RKO (cell line): ENCODE measurements at places on chromosomes 12 and 14.

DNA sequence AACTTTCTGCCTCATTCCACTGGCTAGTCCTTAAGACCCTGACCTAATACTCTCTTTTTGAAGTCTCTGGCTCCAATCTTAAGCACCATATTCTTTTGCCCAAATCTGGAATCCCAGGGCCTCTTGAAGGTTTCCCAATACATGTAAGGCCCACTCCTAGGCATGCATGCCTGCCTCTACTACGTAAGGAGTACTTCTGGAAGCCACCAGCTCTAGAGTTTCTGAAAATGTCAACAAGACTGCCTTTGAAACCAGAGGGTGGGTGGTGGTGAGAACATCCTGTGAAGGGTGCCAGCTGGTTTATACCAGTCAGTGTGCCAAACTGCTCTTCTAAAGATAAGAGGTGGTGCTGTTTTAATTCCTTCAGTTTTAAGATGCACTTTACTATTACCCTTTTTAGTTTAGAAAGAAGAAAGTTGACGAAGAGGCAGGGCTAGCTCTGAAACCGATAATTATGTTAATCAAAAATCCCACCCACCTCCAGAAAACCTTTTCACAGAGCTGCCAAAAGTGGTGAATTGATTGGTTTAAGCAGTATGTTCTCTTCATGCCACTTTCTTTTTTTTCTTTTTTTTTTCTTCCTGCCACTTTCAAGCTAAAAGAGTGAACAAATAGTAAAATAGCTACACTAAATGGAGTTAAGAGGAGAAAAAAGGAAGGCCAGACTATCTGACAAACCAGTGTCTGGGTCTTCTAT is 8.7 kb upstream of the WDR89 start:
- DNase-seq = no peak

DNA sequence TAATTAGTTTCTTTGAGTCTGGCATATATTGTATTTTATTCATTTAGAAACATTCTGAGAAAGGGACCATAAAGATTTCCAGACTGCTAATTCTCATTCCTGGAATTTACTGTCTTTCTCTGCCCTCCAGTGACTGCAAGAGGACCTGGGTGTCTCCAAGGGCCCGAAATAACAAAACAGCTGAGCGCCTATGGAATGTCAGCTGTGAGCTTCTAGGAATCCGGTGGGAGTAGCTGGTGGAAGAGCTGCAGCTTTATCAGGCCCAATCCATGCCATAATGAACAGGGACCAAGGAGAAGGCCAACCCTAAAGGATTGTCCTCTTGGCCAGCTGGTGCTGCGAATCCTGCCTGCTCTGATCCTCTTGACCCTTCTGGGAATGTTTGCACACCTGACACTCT is 31.9 kb downstream of the RDH12 start:
- DNase-seq = no peak

GRCh38 chr12:12453635-12454034 is 96.8 kb downstream of the BORCS5 start:
- DNase-seq = no peak

GRCh38 chr12:24888813-24889212 is 60.1 kb downstream of the BCAT1 start:
- no peak for DNase-seq

DNA sequence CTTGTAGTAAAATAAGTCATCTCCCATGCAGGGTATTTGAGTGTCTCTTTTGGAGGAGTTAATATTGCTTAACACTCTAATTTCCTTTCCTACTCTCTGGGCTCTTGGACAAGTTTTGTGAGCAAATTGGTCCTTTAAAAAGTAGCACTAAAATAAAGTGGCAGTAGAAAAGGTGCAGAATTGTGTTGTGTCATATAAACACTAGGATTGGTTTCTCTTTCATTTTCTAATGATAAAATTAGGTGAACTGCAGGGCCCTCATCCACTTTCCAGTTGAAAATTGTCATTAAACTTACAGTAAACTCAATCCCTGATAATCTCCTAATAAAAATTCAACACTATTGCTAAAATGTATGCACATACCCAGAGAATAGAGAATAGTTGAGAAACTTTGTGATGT is 42.6 kb upstream of the REP15 start:
- DNase-seq = no peak

- DNase-seq = no peak
Observed at GRCh38 chr14:63712123-63712522, 15.7 kb downstream of the SGPP1 start.

DNA sequence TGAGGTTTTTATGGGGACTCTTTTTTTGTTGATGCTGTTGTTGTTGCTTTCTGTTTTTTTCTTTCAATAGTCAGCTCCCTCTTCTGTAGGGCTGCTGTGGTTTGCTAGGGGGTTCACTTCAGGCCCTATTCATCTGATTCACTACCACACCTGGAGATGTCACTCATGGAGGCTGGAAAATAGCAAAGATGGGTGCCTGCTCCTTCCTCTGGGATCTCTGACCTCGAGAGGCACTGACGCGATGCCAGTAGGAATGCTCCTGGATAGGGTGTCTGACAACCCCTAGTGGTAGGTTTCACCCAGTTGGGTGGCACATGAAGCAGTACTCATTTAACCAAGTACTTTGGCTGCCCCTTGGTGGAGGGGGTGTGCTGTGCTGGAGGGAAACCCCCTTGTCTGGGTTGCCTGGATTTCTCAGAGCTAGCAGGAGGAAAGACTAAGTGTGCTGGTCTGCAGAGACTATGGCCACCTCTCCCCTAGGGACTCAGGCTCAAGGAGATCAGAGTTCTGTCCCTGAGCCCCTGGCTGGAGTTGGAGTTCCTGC is 745.5 kb downstream of the TMTC2 start:
- no peak for DNase-seq

DNA sequence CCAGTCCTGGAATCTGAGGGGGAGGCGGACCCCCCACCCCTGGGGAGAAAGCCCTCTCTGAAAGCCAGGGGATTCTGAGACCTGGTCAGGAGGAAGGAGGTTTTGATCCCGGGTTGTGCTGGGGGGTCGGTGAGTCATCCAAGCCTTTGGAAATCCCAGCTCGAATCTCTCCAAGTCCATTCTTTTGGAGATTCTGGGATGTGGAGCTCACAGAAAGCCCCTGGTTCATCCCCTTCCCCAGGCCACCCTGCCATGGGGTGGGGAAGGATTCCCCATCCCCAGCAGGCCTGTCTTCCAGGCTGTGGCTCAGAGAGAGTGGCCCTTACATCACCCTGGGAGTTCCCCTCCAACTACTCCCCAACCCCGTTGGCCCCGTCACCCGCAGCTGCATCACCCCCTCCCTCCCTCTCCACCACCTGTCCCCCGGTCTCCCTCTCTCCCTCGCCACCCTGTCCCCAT is 14.3 kb downstream of the EXOC3L4 start:
- no peak for DNase-seq

GRCh38 chr12:106871477-106871876 is 84.2 kb upstream of the TMEM263 start:
- DNase-seq = peak; percentile 47

GRCh38 chr12:48980389-48980952 is 2.3 kb downstream of the WNT1 start:
- no peak for DNase-seq

DNA sequence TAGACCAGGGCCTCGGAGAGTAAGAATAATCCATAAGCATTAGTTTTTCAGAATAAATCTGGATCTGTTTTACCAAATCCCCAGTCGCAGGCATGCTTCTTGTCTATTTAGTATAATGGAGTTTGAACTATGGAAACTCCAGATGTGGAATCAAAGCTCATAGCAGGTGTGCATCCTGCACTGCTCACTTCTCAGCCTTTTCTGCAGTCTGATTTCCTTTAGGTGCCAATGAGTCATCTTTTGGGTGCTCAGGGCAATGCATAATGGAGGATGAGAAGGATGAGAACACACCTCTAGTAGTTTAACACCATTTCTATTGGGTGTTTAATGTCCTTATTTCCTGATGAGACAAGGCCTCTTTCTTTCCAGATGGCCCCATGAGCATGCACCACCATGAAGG is 961.2 kb downstream of the TMEM121 start:
- no peak for DNase-seq

DNA sequence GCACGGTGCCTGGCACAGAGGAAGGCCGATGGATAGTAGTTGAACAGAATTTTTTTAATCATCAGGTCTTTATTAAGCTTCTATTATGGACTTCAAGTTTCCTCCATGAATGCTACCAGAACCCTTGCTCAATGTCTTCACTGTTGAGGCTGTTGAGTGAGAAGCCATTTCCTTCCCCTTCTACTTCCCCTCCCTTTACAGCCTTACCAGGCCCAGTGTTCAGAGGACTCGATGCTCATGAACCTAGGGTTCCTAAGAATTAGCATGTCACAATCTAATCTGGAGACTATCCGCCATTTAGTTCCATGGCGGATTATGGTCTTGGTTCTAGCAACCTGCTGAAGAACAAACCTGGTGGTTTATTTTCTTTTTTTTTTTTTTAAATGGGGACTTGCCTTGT is 17.7 kb downstream of the ETV6 start:
- DNase-seq = no peak

DNA sequence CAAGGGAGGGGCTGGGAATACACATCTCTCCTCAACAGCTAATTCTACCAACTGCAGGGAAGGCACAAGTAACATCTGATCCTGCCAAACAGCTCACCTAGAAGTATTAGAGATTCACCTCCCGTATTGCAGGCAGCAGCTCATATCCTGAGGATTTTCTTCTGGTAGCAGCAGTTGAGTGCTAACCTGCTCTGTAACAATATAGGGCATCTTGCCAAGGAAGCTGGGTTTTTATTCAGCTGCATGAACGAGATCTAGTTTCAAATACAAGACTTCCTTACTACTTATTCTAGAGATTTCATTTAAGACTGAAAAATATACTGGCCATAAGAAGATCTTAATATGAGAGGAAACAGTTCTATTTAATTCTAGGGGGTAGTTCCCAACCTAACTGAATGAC is 261.4 kb upstream of the USP15 start:
- DNase-seq = no peak

DNA sequence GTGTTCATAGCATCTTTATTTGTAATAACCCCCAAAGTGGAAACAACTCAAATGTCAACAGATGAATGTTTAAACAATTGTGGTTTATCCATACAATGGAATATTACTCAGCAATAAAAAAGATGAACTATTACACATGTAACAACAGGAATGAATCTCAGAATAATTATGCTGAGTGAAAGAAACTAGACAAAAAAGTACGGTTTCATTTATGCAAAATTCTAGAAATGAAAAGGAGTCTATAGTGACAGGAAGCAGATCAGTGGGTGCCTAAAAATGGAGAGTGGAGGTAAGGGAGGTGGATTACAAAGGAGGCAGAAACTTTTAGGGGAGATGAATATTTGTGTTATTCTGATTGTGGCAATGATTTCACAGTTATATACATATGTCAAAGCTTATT is 4.8 kb downstream of the PRKCH start:
- no peak for DNase-seq

DNA sequence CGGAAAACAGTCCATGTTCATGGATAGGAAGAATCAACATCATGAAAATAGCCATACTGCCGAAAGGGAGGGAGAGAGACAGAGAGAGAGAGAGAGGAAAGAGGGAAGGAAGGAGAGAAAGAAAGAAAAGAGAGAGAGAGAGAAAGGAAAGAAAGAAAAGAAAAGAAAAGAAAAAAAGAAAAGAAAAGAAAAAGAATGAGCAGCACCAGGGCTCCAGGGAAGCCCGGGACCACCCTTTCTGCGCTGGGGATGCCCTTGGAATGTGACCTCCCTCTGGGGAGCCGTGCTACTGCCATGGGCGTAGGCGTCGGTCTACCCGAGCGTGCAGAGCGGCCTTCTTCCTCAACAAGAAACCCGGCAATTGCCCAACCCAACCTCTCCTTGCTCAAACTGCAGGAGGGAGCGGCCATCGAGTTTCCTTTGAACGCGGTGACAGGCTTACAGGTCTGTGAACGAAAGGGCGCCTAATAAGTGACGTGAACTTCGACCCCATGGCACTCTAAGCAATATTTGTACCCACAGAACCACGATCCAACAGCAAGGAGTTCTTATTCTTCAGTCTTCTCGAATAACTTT is 16.9 kb downstream of the OR6S1 start:
- peak; percentile 82 for DNase-seq

DNA sequence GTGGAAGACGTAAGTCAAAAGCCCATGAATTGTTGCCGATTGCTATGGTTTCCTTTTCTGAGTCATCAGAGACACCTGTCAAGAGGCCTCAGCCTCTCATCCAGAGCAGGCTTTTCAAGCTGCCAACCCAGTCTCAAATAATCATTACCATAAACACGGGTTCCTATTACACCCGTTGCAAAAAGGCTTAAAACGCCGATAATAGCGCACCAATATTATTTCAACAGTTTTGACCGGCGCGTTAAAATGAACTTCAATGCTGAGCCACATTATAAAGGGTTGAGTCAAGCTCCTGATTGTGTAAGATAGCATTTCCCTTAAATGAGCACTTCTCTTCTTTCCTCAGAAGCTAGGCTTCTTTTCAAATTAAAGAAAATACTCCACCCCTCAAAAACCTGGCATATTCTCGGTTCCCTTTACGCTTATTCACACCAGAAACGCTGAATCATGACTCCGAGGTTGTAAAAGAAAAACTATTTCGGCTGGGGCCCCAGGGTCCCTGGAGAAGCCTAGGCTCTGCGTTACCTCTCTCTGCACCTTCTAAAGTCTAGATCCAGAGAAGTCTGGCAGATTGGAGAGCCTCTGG is 1.4 kb downstream of the TMTC1 start:
- no peak for DNase-seq

DNA sequence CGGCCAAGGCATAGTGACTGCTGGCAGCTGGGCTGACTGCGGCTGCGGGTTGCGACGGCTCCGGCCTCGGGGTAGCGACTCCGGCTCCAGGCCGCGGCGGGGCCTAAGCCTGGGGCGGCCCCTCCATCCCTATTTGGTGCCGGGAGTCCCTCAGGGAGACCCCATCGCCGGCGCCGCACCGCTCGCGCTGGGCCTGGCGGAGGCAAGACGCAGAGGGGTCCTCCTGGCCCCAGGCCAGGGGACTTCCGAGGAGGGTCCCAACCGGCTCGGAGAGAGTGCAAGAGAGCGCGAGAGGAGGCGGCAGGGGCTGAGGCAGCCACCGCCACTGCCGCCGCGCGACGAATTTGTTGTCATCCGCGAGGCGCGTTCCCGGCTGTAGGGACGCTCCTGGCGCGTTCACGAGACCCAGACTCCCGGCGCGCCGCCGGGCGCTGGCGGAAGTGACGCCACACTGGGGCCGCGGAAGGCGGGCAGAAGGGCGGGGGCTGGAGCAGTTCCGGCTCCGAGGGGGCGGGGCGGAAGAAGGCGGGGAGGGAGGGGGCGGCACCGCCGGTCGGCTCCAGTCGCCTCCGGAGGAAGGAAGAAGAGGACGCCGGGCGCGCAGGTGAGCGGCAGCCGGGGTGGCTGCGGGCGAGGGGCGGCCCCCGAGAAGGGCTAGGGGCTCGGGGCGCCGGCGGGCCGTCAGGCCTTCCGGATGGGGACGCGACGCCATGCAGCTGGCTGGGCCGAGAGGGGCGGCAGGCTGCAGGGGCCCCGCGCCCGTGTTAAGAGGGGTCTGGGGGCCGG is at the start of the genes ATG2B and GSKIP:
ATG2B (minus strand) TSS at position 377 of the 786 bp plus-strand sequence; CDS start at position 12, 365 bp downstream.
GSKIP (plus strand) TSS at position 562 of the 786 bp plus-strand sequence. CDS start 18,722 bp downstream, outside the sequence.
- peak; percentile 89 for DNase-seq

DNA sequence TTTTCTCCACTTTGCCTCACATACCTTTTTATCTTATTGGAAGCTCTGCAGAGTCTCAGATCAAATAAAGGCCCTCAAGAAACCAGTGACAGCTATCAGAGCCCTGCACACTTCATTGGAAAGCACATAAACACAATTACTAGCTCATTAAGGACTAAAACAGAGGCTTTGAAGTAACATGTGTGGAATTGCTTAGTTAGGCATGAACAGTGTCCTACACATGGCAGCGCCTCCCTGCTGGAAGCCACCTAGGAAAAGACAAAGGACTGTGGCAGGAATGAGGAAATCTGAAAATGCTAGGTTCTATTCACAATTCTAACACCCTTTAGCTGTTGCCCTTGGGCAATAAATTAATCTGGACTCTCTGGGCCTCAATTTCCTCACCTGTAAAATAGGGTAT is 89.4 kb downstream of the SUDS3 start:
- DNase-seq = no peak

- no peak for DNase-seq
Observed at GRCh38 chr14:54465654-54466053, 23.1 kb downstream of the GMFB start.
